ENCODE measurements at places on chromosomes 3 and 15.

- no peak for DNase-seq
These were observed 736.3 kb upstream of the ARRDC4 start for GRCh38 chr15:97224191-97224641.

DNA sequence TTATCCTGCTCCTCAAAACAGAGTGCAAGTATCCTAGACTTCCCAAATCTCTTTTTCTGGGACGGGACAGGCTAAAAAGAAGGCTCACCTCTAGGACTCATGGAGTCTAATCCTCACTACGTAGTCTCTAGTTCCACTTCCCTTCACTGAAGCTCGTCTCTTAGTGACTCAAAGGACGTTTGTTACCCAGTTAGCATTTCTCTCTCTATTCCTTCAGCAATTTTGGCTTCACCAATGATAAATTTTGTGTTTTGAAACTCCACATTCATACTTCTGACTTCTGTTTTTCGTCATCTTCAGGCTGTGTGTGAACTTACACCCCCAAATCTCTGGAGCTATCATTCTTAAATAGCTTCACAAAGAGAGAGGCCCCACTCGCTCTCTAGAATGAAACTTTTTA is 627.1 kb downstream of the NAALADL2 start:
- no peak for DNase-seq

- peak; percentile 23 for DNase-seq
These were observed 164.8 kb downstream of the ERC2 start for GRCh38 chr3:56303487-56303886.

- no peak for DNase-seq
These were observed 64.8 kb downstream of the MLH1 start for GRCh38 chr3:37058117-37058516.

- DNase-seq, result no peak
These were observed 2.7 kb upstream of the LSMEM2 start for GRCh38 chr3:50275996-50276761.

DNA sequence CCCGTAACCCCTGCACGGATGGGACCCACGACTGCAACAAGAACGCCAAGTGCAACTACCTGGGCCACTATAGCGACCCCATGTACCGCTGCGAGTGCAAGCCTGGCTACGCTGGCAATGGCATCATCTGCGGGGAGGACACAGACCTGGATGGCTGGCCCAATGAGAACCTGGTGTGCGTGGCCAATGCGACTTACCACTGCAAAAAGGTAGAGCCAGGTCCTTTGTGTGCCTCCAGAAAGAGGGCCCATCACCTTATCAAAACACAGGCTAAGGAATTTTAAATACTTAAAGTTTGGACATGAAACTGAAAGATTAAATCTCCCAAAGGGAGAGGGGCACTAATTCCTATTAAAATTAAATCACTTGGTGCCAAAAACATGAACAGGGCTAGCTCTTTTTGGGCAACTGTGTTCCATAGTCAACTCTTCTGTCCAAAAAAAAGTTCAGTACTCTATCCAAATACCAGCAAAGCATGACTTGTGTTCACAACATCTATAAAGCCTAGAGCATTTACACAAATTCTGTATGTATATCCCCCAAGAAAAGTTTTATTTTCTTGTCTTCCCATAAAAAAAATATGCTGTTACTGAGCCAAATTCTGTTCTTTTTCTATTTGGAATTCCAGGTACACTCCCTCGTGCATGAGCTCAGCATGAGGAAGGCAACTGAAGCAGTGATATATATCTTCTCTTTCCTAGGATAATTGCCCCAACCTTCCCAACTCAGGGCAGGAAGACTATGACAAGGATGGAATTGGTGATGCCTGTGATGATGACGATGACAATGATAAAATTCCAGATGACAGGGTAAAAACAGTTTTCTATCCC is 9.2 kb downstream of the THBS1 start:
- DNase-seq, result no peak

DNA sequence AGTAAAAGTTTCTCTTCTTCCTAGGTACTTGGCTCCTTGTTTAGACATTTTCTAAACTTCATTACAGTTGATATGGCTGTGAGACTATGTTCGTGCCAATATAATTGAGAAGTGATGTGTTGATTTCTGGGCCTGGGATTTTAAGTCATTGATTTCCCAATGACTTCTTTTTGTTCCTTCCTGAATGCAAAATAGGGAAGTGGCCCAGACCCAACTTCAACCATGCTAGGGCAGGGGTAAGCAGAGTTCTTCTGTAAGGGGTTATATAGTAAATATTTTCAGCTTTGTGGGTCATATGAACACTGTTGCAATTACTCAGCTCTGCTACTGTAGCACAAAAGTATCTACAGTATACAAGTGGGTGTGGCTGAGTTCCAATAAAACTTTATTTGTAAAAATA is 320.1 kb upstream of the WNT5A start:
- DNase-seq, result no peak

DNA sequence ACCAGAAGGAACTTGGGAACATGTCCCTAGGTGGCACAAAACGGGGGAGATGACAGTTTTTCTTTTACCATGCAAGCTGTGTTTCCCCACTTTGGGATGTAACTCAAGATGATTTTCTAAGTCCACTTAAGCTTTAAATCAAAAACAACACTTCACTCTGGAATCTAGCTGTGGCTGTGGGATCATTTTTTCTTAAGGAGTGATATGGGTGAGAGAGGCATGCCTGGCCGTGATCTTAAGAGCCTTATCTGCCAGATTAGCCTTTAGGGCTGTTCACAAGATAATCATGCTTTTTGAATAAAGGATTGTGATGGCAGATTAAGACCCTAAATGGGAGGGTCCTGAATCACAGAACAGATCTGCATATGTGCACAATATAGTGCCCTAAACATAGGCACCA is 384.8 kb upstream of the SEMA6D start:
- DNase-seq, result no peak

- DNase-seq, result peak; percentile 66
These were observed 644 bp upstream of the NGLY1 start for GRCh38 chr3:25783661-25784512.

DNA sequence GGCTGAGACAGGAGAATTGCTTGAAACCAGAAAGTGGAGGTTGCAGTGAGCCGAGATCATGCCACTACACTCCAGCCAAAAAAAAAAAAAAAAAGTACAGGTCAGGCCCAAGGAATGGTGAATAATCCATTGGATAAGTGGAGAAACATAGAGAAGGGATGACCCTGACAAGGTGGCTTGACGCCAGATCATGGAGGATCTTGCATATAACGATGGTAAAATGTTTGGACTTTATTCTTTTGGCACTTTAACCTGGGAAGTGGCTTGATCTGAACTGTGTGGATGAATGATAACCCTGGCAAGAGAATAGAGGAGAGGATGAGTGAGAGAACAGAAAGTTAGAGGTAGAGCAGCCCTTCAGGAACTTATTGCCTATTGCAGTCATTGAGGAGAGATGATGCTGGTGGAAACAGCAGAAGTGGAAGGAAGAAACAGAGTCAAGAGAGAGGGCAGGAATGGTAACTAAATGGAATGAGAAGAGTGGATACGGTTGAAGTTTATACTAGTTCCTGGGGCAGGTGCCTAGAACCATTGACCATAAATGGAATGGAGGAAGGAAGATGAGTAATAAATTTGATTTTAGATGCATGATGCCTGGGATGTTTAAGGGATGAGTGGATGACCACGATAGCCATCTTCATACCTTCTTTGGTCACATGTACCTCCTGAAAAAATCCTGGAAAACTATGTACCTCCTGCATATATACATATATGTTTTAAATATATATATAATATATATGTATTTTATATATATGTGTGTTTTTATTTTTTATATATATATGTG is 57.8 kb downstream of the BLM start:
- no peak for DNase-seq
